ENCODE measurements at places on chromosomes 13 and 19.
A peak's percentile ranks its signal among the peaks of the same experiment; 100 is the strongest.

GRCh38 chr13:24511816-24512196, 772 bp downstream of the PARP4 start:
- no peak for DNase-seq

DNA sequence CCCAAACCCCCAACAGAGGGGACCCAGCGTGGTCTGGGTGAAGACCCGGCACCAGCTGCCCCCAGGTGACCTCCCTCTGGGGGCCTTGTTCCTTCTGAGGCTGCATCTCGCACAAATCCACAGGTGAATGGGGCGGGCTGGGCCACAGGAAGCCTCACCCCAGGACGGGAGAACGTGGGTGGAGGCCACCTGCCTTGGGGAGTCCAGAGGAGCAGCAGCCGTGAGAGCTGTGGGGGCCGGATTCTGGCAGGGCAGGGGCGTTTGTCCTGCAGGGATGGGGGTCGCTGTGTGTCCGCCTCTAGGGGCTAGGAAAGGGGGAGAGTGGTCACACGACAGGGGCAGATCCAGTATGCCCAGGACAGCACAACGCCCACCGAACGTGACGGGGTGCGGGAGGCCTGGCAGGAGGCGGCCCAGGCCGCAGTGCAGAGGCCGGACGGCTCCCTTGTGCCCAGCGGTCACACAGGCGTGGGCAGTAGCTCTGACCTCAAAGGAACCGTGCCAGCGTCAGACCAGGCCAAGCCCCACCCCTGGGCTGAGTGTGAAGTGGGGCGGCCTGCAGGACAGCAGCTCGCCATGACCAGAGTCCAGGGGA, 6.7 kb downstream of the POLR2E start:
- DNase-seq = no peak

GRCh38 chr13:75145927-75146326, 336.0 kb downstream of the TBC1D4 start:
- DNase-seq = no peak

DNA sequence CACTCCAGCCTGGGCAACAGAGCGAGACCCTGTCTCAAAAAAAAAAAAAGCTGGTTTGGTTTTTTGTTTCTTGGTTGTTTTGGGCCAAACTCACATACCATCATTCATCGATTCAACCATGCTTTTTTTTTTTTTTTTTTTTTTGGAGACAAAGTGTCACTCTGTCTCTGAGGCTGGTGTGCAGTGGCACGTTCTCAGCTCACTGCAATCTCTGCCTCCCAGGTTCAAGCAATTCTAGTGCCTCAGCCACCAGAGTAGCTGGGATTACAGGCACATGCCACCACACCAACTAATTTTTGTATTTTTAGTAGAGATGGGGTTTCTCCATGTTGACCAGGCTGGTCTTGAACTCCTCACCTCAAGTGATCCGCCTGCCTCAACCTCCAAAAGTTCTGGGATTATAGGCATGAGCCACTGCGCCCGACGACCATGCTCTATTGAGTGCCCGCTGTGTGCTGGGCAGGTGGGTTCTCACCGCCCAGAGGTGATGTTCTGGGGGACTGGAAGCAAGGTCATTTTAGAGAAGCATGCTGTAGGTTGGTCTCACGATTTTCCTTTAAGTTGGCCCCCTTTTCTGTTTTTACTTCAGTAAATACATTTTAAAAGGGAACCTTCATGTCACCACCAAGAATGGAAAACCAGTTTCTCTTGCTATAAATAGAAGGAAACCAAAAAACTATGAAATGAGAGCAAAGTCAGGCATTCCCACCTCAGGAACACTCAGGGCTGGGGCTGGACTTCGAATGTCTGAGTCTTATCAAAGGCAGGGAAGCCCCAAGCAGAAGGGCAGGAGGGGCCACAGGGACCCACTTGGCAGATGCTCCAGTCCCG, 8.3 kb upstream of the JUND start:
- no peak for DNase-seq

GRCh38 chr13:46113596-46113995, 8.8 kb upstream of the CPB2 start:
- no peak for DNase-seq

DNA sequence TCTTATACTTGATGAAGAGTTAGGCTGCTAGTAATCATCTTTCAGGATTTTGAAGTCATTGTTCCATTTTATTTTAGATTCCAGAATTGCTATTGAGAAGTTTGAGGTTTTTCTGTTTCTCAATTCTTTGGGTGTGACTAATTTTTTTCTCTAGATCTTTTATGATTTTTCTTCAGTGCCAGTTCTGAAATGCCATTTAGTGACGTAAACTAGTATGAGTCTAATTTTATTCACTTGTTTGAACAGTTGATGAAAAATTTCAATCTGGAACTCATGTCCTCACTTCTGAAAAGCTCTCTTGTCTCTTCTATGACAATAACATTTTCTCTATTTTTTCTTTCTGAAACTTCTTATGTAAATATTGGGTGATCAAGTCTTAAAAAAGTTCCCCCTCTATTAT, 188.5 kb upstream of the HTR2A start:
- no peak for DNase-seq

DNA sequence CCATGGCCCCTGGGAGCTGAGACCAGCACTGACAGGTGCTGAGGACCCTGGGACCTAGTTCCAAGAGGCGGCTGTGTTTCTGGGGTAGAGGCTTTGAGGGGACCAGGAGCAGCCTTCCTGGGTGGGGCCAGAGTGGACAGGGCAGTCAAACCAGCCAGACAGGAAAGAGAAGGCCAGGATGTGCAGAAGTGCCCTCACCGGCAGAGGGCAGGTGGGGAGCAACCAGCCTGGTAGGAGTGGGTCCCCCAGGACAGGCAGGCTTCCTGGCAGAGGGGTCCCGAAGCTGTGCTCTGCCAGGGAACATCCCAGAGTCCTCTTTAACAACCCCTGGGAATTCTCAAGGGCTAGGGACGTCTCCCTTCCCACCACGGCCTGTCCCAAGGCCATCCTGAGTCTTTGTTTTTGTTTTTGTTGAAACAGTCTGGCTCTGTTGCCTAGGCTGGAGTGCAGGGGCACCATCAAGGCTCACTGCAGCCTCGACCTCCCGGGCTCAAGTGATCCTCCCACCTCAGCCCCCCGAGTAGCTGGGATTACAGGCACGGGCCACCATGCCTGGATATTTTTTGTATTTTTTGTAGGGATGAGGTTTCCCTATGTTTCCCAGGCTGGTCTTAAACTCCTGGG, 3.0 kb upstream of the HIPK4 start:
- no peak for DNase-seq

DNA sequence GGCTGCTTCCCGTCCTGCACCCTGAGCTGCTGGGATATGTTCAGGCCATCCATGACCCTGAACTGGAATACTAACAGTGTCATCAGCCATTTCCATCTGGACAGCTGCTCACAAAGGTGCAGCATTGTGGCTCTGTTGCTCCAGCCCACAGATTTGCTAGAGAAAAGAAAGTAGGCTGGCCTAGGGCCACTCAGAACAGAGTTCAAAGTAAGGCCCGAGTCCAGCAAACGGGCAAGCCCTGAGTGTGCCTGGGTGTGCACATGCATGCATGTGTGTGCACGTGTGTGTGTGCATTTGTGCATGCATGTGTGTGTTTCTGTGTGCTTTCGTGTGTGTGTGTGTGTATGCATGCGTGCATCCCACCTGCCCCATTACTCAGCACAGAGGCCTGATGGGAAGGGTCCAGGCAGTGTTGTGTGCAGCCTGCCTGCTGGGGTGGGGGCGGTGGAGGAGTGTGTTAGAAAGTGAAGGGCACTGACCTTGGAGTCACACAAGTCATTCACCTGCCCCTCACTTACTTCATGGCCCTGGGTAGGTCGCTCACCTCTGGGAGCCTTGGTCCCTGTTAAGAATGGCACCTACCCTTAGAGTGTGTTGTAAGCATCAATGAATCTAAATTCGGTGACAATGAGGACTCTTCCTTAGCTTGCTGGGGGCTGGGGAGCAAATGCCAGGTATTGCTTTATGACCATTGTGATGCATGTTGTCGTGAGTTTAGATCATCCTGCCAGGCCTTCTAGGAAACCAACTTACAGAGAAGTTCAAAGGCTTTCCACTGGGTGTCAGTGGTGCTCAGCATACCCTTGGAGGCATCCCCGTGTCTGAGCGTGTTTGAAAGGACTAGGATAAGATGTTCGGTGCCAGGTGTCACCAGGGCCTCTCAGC, 53.2 kb downstream of the GPR12 start:
- peak; percentile 43 for DNase-seq

DNA sequence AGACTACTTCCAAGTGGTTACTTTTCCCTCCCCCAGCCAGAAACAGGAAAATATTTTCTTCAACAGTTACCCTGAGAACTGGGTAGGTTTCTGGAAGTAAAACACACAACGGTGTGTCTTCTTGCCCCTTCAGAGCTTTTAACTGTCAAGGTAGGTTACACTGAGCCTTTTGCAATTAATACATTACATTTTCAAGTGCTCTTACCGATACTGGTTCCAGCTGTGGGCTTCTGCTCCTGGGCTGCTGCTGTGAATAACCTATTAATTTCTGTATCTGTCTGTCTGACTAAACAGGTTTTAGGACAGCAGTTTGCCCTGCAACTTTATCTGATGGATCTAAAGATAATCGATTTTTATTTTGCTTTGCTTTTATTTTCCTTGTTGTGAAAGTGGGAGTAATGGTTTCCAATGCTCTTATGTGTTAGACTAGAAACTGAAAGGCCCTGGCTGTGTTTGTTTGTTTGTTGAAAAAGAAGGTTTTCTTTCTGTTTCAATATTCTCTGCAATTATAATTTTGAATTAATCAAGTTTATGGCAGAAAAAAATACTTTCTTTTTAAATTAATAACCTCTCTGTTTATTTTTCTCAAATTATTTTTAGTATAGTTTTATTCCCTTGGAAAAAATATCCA, 196.7 kb upstream of the SLITRK6 start:
- peak; percentile 66 for DNase-seq

GRCh38 chr13:113292021-113292862, 4.8 kb upstream of the LAMP1 start:
- DNase-seq = peak; percentile 56

DNA sequence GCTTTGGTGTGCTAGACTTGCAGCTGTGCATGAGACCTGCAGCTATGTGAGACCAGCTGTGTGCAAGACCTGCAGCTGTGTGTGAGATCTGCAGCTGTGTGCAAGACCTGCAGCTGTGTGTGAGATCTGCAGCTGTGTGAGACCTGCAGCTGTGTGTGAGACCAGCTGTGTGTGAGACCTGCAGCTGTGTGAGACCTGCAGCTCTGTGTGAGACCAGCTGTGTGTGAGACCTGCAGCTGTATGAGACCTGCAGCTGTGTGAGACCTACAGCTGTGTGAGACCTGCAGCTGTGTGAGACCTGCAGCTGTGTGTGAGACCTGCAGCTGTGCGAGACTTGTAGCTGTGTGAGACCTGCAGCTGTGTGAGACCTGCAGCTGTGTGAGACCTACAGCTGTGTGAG, 6.7 kb upstream of the DCUN1D2 start:
- DNase-seq = no peak

DNA sequence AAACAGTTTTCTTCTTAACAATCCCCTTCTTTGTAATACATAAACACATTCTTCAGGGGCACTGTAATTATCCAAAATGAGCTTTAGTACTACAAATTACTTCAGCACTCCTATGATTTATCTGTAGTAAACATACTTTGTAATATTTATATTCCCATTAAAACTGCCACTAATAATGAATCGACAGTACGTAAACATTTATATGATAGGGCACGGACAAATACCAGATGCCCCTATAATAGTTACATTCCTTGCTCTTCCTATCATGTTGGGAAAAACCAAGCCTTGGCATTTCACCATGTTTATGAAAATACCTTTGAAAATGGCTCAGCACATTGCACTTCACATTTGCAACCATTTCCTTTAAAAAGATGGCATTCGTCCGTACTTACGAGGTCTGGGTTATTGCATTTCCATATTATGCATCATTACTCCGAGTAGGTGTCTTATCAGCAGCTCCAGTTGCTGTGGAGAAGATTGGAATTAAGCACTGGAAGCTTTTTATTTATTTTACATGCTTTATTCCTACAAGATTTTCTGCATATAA, 1043.4 kb downstream of the DIAPH3 start:
- DNase-seq = peak; percentile 18
